Activated T-helper 2 cell treated with anti-CD3 and anti-CD28 coated beads, Interferon-gamma antibody, Interleukin-2, Interleukin-4, amounts not matched to agents 10 μg/mL and 5 μg/mL and 100 μg/mL, durations not matched to agents 14 hours and 24 hours and 36 hours (primary cell): ENCODE measurements at places on chromosomes 3 and 15.

DNA sequence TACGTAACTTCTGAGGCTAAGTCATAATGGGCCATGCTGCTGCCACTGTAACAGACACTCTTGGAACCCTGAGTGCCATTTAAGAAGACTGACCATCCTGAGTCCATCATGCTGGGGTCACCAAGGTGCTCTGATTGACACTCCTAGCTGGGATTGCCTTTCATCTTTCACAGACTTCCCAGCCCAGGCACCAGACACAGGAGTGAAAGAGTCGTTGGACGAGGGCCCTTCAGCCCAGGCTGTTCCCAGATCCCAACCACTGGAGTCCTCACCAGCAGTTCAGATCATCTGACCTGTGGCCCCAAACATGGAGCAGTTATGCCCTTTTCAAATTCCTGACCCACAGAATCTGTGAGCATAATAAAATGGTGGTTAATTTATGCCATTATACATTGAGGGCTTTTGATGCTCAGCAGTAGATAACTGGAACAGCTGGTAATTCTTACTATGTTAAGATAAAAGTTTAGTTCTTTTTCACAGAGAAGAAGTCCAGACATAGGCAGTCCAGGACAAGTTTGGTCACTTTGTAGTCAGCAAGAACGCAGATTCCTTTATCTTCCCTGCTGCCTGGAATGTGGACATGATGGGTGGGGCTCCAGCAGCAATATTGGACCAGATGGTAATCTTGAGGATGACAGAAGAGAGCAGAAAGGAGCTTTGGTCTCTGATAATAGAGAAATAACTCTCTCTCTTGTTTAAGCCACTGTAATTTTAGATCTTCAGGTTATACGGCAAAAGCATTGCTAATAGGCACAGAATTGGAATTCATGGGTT is 7.3 kb upstream of the EHD4 start:
- no peak overlapping the region for H3K4me3 ChIP-seq
- H3K36me3 ChIP-seq, result no peaks in the 10 kb centered on the region
- H3K27ac ChIP-seq, result no peak overlapping the region
- peaks cover 16% of the 10 kb centered on the region for H3K4me1 ChIP-seq

DNA sequence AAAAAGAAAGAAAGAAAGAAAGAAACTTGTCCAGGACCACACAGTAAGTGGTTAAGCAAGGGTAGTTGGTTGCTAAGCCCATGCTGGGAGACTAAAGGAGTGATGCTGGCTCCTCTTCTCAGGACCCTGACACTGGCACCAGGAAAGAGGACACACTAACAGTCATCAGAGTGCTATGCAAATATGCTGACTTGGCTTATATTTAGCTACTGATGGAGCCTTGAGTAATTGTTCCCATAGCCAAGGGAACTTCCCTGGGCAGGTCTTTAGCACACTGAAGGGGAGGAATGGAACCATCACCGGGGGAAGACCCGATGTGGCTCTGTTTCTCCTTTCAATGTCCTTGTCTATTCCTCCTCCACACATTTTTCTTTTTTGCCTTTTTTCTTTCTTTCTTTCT is 6.2 kb downstream of the TMEM40 start:
- DNase-seq, result no peak
- H3K4me1 ChIP-seq, result peaks cover 10% of the 10 kb centered on the region
- H3K36me3 ChIP-seq, result no peaks in the 10 kb centered on the region

DNA sequence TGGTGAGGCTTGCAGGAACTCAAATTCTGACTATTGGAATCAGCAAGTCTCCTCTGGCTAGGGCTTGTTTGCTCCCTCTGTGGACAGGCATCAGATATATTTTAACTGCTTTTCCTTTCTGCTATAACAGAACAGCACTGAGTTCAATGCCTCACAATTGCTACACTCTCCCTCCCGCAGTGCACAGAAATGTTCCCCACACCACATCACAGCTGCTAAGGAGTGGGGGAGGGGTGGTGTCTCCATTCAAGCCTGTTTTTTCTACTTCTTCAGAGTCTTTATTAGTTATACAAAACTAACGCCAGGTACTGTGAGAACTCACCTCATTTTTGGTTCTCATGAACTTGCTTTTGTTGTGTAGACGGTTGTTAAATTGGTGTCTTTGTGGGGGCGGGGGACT is 68.5 kb downstream of the BCHE start:
- H3K4me3 ChIP-seq, result no peak overlapping the region
- H3K4me1 ChIP-seq, result no peaks in the 10 kb centered on the region

- H3K4me3 ChIP-seq, result no peak overlapping the region
- H3K36me3 ChIP-seq, result no peaks in the 10 kb centered on the region
- no peak overlapping the region for H3K27ac ChIP-seq
Measured at GRCh38 chr15:35827141-35827540, 281.2 kb upstream of the DPH6 start.

DNA sequence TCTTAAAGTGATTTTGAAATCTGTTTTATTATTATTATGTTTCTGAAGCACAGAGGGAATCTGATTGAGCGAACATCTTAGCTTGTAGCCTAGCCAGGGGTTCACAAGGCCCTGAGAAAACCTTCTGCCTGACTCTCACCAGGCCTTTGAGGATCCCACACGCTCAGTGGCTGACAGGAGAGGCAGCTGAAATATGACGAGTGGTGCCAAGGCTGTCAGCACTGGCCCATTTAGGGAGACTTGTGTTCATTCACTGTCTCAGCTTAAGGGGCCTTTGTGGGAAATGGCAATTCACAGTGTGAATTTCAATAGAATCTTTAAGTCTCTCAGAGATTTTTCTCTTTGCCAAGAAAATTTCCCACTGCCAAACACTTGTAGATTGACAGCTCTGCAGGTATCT is 770.9 kb downstream of the TUSC7 start:
- H3K36me3 ChIP-seq, result no peaks in the 10 kb centered on the region
- H3K27me3 ChIP-seq, result no peaks in the 10 kb centered on the region
- H3K27ac ChIP-seq, result no peak overlapping the region
- no peaks in the 10 kb centered on the region for H3K4me1 ChIP-seq
- H3K4me3 ChIP-seq, result no peak overlapping the region
- no peak for DNase-seq

GRCh38 chr15:92883163-92883875 is 16.8 kb upstream of the CHD2 start:
- H3K4me1 ChIP-seq, result peaks cover 60% of the 10 kb centered on the region
- no peaks in the 10 kb centered on the region for H3K27me3 ChIP-seq
- H3K27ac ChIP-seq, result peak overlapping the region; percentile 98

DNA sequence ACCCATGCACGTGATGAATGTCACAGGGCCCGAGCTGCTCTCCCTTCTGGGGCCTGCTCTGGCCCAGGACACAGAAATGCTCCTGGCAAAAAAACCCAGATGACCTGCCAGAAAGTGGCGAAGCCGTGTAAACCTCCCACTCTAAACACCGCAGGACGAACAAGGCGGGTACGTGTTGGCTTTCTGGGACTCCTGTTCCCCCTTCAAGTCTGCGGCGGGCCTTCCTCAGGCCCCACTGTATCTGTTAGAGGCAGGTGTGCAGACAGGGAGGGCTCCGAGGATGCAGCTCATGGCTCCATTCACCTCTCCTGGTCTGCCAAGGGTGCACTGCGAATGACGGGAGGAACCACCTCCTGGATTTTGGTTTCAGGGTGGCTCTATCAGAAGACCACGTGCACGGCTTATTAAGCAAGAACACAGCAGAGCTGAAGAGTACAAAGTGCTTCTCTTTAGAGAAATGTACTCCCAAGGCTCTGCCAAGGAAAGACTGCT is 173.8 kb downstream of the ADAMTS17 start:
- no peaks in the 10 kb centered on the region for H3K27me3 ChIP-seq
- no peak overlapping the region for H3K4me3 ChIP-seq
- DNase-seq, result no peak
- peaks cover 2% of the 10 kb centered on the region for H3K4me1 ChIP-seq
- no peaks in the 10 kb centered on the region for H3K36me3 ChIP-seq
